ENCODE measurements at places on chromosomes 4 and X. TPM values are rescaled to one million over a fixed set of nuclear protein-coding genes. Genes with fewer than 3 reads are reported as not detected.

ALB gene
- total RNA-seq = not detected

UGT2B10 gene
- not detected for total RNA-seq

TBC1D8B gene
- total RNA-seq = 1.3 TPM

ZNF674 gene
- 3.9 TPM for total RNA-seq

CXCL9 gene
- total RNA-seq = not detected

SHROOM3 gene
- 7.9 TPM for total RNA-seq

BCOR gene
- total RNA-seq = 24.0 TPM

PASD1 gene
- not detected for total RNA-seq

GABRG1 gene
- not detected for total RNA-seq

ZAR1 gene
- total RNA-seq = 0.06 TPM

TMEM255A gene
- 0.08 TPM for total RNA-seq

UGT2A3 gene
- total RNA-seq = 0.09 TPM

PLS3 gene
- 200 TPM for total RNA-seq

PNMA5 gene
- not detected for total RNA-seq

ATOH1 gene
- not detected for total RNA-seq

GAGE13 gene
- not detected for total RNA-seq

SLC6A14 gene
- not detected for total RNA-seq

SH3RF1 gene
- total RNA-seq = 9.0 TPM

IL21 gene
- not detected for total RNA-seq

MRFAP1L1 gene
- total RNA-seq = 32.0 TPM

TLL1 gene
- 0.15 TPM for total RNA-seq

FAM149A gene
- 1.7 TPM for total RNA-seq

SPANXA1 gene
- 0.18 TPM for total RNA-seq

AKAP14 gene
- total RNA-seq = not detected

DRP2 gene
- 0.18 TPM for total RNA-seq

ADH1C gene
- total RNA-seq = not detected

IQCM gene
- not detected for total RNA-seq

ADAMTS3 gene
- not detected for total RNA-seq

RAB28 gene
- total RNA-seq = 10.3 TPM

TLR2 gene
- 0.16 TPM for total RNA-seq

NLGN3 gene
- total RNA-seq = 1.2 TPM

TSPYL2 gene
- 9.2 TPM for total RNA-seq

HTRA3 gene
- total RNA-seq = 13.8 TPM

C1QTNF7 gene
- not detected for total RNA-seq

APBB2 gene
- 6.5 TPM for total RNA-seq

GUCY1A1 gene
- not detected for total RNA-seq

SMR3B gene
- total RNA-seq = not detected

FAM9C gene
- total RNA-seq = not detected

ENPP6 gene
- not detected for total RNA-seq

ARL9 gene
- not detected for total RNA-seq

ARMCX2 gene
- total RNA-seq = 0.08 TPM

CSAG1 gene
- 0.54 TPM for total RNA-seq

CDKL2 gene
- total RNA-seq = 0.84 TPM

PGM2 gene
- total RNA-seq = 14.1 TPM

ERCC6L gene
- 12.4 TPM for total RNA-seq

SLC38A5 gene
- 0.34 TPM for total RNA-seq

BST1 gene
- total RNA-seq = 18.4 TPM

PCYT1B gene
- total RNA-seq = not detected

FBXO8 gene
- 10.1 TPM for total RNA-seq

GRXCR1 gene
- total RNA-seq = not detected

NUP62CL gene
- total RNA-seq = 14.8 TPM

DUSP21 gene
- total RNA-seq = not detected

ZNF275 gene
- 5.1 TPM for total RNA-seq

CNKSR2 gene
- total RNA-seq = 2.7 TPM

S100P gene
- total RNA-seq = 32.2 TPM

All from A549 treated with CORT108297 at 1 μM for 4 hours (cell line).